ENCODE measurements at places on chromosomes 7 and 10. TPM values are rescaled to one million over a fixed set of nuclear protein-coding genes. Genes with fewer than 3 reads are reported as not detected.

DNA sequence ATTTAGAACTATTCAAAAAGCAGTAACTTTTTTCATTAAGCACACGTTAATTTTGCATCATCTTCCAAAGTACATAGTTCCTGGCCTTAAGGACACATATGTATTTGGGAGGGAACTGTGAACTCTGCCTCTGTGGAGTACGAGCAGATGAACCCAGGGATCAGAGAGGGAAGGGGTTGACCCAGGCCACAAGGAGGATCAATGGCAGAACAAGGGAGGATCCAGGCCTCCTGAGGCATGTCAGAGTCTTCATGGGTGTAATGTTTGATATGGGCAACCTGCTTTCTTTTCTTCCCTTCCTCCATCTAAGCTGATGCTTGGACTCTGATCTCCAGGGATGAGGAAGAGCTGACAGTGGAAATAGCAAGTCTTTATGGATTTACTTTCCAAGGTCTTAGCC is 164.0 kb downstream of the SH2D4B start:
- DNase-seq = no peak

- DNase-seq = no peak
Observed at GRCh38 chr10:11284291-11285085, 266.8 kb downstream of the CELF2 start.

GRCh38 chr7:102117743-102118142 is 168.9 kb upstream of the SH2B2 start:
- no peak for DNase-seq

- DNase-seq = no peak
Observed at GRCh38 chr7:97016381-97017191, 8.0 kb downstream of the DLX5 start.

DNA sequence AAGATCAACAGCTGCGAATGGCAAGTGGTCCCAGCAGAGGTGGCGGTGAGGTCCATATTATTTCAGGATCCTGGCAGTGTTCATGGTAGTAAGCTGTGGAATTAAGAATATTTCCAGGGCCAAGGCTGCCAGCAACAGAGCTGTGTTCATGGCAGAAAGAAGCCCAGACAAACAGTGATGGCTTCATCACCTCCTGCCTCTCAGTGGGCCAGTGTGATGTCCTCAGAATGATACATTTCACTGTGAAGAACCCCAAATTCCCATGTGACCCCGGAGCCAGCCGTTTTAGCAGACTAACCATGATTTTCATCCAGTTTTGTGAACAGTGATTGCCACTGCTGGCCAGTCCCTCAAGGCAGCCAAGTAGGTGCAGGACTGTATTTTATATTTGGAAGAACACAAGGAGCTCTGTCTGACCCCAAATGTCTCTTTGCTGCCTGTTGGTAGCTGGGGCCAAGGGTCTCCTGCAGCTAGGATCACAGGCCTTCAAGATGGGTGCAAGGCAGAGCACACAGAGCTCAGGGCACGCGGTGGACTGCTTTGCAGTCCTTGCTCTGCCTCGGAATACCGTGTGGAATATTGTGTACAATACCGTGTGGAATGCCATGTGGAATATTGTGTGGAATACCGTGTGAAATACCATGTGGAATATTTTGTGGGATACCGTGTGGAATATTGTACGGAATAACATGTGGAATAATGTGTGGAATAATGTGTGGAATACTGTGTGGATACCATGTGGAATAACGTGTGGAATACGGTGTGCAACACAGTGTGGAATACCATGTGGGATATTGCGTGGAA is 132.3 kb upstream of the CHST15 start:
- no peak for DNase-seq

DNA sequence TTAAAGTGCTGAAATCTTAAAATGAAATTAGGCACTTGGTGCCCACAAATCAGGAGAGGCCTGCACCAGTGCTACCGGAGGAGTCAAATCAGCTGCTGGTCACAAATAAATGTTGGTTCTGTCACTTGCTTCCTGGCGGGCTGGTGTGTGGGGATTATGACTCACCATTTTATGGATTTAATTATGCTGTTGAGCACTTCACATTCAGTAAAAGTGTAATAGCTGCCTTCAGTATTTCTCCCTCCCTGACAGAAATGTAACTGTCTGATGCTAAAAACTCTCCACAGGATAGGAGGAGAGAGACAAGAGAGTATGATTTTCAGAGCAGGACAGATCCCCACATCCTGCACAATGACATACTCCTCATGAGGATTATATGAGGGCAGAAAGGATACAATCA is 186.0 kb downstream of the JAZF1 start:
- no peak for DNase-seq

- DNase-seq = no peak
Observed at GRCh38 chr10:83459124-83459523, 680.2 kb upstream of the GHITM start.

DNA sequence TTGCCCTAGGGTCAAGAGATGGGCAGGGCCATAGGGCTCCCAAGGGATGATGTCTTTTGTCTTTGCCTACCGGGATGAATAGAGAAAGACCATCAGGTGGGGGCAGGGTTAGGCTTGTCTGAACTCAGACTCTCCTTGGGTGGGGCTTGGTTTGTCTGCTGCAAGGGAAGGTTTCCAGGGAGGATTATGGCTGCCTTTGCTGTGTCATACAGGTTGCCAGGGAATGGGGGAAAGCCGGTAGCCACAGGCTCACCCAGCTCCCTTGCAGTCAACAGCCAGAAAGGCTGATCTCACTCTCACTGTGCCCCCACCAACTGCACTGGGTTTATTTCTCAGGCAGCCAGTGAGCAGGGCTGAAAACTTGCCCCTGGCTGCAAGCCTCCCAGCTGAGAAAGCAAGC is 253.2 kb downstream of the POLR1F start:
- DNase-seq = no peak

The ADAMTS14 gene
- 0.50 TPM for total RNA-seq

The TMEM139 gene
- 38.8 TPM for total RNA-seq

The PITX3 gene
- total RNA-seq = not detected

The PRKAR2B gene
- total RNA-seq = not detected

The STYXL1 gene
- total RNA-seq = 43.0 TPM

The PDIA4 gene
- 183 TPM for total RNA-seq
